ENCODE measurements at places on chromosomes 11 and 22.

- no peak for DNase-seq
Measured at GRCh38 chr11:47355283-47356128, 3.0 kb upstream of the MYBPC3 start.

DNA sequence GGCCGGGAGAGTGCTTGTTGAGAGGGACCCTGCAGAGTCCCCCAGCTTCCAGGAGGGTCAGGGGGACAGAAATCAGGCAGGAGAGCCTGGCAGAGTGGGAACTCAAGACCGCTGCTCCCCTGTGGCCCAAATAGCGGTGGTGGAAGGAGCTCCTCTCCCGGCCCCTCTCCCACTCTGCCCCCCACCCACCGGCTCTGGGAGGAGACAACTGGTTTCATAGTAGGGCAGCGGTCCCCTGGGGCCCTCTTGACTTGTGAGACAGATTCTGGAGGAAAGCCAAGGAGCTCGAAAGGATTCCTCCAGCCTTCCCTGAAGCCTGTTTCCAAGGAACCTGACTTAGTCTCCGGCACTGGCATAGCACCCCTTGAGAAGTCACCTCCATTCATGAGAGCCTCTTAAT, 10.1 kb downstream of the PKNOX2 start:
- DNase-seq = no peak

- no peak for DNase-seq
Measured at GRCh38 chr11:76706667-76707066, 36.1 kb upstream of the LRRC32 start.

DNA sequence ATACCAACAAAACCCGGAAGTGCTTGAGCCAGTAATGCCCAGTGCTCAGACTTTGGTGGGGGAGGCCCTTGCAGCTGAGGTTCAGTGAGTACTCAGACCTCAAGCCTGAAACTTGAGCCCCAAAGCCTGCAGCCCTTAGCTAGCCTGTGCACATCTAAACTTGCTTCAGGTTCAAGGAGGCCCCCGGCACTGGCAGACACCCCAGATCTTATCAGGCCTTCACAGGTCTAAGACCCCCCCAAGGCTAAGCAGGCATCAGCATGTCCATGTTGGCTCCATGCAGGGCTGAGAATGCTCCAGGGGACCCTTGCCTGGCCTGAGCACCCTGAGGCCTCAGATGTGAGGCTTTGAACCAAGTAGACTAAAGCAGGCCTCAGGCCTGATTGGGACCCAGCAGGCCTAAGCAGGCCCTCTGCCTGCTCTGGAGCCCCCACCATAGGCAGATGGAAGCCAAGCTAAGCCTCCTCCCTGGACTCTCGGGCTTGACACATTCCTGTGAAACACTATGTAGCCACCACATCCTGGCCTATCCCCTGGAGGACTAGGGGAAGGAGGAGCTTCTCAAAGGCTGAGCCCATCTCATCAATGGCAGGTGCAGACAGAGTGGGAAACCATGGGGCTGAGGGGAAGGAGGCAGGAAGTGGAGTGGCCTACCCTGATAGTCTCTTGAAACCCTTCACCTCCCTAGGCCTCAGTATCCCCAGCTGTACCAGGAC, 1.2 kb upstream of the CASTOR1 start:
- DNase-seq = no peak

DNA sequence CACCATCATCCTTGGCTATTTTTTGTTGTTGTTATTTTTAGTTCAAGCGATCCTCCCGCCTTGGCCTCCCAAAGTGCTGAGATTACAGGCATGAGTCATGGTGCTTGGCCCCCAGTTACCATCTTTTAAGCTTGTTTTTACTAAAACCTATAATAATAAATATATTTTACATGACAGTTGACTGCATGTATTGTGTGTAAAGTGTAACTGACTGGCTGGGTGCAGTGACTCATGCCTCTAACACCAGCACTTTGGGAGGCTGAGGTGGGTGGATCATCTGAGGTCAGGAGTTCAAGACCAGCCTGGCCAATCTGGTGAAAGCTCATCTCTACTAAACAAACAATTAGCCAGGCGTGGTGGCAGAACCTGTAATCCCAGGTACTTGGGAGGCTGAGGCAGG, 386.2 kb downstream of the TENM4 start:
- DNase-seq = no peak

GRCh38 chr22:29834046-29834445, 4.0 kb downstream of the ASCC2 start:
- DNase-seq = no peak

DNA sequence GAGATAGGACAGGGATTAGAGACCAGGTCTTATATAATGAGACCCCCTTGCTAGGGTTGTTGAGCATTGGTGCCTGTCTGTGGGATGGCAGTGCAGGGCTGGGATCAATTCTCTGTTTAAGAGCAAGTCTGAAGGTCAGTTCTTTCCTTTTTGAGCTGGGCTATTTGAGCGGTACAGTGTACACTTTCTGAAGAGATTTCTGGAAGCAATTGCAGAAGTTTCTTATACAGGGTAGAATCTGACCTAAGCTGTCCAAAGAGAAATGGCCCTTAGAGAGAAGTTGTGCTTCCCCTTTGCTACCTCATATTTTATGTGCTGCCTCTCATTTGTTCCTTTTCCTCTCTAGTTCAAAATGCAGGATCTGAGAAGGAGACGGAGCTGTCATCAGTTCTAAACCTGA, 35.8 kb downstream of the CSTPP1 start:
- no peak for DNase-seq

DNA sequence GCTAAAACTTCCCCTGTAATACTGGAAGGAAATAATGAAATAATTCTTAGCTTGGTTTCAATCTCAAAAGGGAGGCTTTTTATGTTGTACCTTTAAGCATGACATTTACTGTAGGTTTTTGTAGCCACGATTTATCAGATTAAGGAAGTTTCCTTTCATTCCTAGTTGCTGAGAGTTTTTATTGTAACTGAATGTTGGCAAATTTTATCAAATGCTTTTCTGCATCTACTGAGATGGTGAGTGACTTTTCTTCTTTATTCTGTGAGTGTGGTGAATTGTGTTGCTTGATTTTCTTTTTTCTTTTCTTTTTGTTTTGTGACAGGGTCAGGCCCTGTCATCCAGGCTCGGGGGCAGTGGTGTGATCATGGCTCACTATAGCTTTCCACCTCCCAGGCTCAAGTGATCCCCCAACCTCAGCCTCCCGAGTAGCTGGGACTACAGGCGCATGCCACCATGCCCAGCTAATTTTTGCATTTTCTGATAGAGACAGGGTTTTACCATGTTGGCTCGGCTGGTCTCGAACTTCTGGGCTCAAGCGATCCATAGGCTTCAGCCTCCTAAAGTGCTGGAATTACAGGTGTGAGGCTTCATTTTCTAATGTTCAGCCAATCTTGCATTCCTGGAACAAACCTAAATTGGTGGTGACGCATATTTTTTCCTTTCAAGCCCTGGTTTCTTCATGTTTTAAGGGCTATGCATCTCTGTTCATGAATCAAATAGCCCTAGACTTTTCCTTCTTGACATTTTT, 26.2 kb downstream of the SUSD2 start:
- no peak for DNase-seq

GRCh38 chr11:126546694-126547093, 191.2 kb downstream of the ST3GAL4 start:
- DNase-seq = no peak

- no peak for DNase-seq
Measured at GRCh38 chr11:57514538-57515331, 767 bp downstream of the SLC43A1 start.

DNA sequence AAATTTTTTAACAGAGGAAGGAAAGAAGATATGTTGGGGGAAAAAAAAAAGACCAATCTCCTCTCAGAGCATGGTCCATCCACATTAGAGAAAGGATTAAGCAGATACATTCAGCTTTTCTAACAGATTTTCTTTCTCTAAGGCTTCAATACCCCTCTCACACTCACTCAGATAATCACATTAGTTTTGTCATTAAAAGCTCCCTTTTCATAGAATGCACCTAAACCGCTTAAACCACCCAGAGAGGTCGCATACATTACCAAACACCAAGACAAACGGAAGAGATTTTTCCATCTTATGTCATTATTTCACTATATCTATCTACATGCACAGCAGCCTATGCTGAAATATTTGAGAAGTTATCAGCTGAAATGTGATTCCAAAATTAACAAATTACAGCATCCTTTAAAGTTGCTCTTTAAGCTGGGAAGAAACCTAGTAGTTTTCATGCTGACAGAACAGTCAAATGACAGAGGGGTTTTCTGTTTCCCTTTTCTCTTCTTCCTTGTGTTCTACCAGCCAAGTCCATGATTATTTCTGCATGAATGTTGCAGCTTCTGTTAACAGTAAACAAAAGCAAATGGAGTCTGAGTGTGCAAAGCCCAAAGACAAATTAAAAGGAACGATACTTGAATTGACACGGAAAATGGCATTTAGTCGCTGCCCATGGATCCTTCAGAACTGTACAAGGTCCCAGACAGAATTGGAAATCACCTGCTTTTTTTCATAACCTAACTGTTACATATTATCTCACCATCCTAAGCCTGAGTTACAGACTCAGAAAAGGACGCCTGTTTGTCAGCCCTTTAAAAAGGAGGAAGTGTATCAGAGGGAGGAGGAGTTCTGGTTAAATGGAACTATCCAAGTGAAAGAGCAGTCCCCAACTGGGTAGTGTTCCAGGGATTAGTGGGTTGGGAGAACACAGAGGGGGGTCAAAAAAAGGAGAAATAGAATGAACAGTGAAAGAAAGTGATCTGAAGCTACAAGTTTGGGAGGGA, 54.6 kb downstream of the PRCP start:
- DNase-seq = no peak

DNA sequence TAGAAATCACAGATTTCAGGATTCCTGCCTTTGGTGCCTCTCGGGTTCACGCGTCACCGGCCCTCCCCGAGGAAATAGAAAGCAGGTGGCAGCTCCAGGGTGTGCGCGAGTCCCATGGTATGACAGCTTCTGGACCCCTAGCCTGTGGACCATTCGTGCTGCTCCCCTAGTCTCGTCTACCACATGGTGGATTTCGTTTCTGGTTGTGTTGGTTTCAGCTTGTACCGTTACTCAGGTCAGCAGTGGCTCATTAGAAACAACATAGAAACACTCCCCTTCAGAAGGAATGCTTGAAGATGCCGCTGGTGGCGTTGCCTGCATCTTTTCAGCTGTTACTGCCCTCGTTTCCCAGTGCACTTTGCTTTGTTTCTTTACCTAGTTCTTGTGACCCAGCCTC, 700 bp downstream of the TTC17 start:
- peak; percentile 1 for DNase-seq

DNA sequence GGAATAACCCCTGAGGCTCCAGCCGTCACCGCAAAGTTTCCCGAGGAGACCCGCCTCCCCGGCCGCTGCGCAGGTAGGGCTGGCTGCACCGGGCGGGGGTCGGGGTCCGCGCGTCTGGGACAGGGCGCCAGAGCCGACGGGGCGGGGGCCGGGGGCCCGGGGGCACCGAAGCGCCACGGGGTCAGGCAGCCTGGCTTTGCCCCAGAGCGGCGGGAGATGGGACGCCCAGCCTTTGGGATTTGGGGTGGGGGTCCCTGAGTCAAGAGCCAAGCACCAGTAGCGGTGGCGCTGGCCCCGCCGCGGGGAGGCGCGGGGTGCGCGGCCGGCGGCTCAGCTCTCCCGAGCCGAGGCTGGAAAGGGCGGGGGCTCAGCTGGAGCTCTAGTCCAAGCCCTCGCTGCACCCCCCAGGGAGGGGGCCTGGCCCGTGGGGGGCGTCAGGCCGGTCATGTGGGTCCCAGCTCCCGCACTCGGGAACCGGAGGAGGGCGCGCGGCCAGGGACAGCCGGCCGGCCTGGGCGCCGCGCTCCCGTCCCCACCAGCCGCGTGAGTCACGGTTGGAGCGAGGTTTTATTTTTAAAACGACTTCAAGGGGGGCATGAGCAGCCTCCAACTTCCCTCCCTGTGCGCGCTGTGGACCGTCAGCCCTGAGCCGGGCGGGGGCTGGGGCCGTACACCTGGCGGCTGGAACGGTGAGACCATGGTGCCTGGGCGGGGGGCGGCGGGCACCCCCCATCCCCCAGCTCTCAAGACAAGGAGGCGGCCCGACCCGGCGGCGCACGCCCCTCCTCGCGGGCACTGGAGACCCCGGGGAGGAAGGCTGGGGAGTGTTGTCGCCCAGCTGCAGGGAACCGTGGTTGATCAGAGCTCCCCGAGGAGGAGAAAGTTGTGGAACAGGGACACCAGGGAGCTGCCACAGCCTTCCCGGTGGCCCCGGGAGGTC, 626 bp downstream of the FLRT1 start:
- no peak for DNase-seq

- no peak for DNase-seq
Measured at GRCh38 chr22:21823740-21824444, 43.6 kb downstream of the MAPK1 start.

GRCh38 chr11:86449993-86450629, 75.4 kb downstream of the CCDC81 start:
- no peak for DNase-seq

DNA sequence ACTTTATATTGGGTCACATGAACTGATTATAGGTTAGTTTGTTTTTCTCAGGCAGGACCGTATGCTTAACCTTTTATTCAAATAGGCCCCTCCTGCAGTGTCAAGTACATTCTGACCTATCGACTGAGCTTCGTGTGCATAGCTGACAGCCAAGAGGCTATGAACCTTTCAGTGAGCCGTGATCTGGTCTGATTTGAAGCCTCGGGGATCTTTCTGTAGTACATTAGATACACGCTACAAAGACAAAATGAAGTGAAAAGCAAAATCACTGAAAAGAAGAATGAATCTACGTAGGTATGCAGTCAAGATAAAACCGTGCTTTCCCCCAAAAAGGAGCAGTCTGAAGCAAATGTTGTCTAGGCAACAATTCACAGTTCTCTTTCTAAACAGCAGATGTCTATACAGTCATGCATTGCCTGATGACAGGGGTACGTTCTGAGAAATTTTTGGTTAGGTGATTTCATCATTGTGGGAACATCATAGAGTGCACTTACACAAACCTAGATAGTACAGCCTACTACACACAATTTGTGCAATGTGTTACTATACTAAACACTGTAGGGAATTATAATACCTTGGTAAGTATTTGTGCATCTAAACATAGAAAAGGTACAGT, 18.1 kb downstream of the JHY start:
- DNase-seq = no peak

- no peak for DNase-seq
Measured at GRCh38 chr11:34036456-34036855, 15.1 kb upstream of the CAPRIN1 start.

- no peak for DNase-seq
Measured at GRCh38 chr22:27116312-27117086, 459.1 kb downstream of the MIAT start.

GRCh38 chr11:46181387-46181786, 60.1 kb upstream of the PHF21A start:
- DNase-seq = no peak

- DNase-seq = no peak
Measured at GRCh38 chr11:107996006-107996776, 12.5 kb upstream of the CUL5 start.

GRCh38 chr22:36156515-36157419, 3.8 kb downstream of the APOL3 start:
- no peak for DNase-seq

- DNase-seq = no peak
Measured at GRCh38 chr11:133753150-133753549, 92.2 kb downstream of the SPATA19 start.

DNA sequence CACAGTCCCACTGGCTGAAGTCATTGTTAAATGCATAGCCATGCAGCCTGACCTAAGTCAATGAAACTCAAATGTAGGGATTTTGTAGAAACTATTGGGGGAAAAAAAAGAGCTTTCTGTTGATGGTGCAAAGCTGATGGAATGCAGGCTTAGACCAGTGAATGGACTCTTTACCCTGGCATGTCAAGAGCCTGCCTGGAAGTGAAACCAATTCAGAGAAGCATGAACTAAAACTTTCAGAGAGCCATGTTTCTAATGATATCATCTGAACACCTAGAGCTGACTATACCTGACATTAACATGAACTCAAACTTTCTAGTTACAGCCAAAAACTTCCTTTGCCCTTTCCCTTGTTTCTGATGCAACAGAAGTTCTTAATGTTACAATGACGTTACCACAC, 89.0 kb downstream of the APIP start:
- no peak for DNase-seq
